CD4-positive, CD25-positive, alpha-beta regulatory T cell (primary cell): ENCODE measurements at places on chromosomes 5 and 9.

DNA sequence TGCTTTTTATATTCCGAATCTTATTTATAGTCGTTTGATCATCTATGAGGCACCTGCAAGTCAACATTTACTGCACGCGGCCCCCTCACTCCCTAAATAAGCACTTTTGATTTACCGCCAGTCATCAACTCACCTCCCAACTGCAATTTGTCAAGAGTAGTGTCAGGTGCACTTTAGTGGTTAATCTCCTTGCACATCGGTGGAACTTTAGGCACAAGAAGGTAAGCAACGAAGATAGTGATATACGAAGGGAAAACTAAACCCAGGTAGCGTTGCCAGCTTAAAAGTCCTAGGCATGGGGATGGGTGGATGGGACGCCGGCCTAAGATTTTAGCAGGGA lies 513 bp upstream of the RNF180 start:
- DNase-seq: no peak

DNA sequence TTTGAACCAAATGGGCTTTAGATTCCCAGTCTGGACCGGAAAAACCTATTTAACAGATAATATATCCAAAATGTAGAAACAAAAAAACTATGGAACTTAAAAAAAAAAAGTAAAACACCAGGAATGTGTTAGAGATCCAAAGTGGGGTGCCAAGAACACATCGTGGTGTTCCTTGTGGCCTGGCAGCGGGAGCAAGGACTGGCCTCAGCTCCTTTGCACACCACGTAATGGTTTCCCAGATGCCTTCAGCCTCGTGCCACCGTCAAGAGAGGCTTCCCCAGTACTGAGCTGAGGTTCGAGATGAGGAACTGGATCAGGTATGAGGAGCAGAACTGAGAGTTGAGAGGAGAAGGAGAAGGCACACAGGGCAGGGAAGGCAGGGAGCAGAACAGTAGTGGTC lies 3.5 kb downstream of the ASPN start:
- no peak for DNase-seq

DNA sequence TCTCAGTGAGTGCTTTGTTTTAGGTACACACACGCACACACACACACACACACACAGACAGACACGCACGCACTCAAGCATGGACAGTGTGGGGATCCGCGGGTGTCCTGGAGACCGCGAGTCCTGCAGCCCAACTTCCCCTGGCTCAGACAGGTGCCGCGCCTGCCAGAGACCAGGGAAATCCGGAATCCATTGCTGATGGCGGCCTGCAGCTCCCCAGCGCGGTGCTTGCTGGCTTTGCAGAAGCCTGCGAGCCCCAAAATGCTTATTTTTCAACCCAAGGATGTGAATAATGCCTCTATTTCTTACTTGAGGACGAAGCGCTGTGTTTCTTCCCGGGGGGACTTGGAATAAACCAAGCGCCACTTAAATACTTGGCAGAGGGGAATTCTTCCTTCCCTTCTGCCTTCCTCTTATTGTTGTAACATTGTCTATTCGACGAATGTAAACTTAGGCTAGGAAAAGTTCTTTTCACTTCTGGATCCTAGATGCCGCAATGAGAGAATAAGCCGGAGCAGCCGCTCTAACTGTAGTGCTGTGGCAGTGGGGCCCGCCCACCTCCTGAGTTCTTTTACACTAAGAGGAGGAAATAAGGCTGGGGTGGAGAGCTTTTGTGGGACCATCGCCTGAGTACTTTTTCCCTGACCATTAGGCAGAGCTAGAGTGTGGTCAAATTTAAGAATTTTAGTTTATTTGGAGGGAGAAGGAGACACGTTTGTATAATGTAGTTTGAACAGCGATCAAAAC lies 802 bp downstream of the ITGA2 start:
- no peak for DNase-seq

- DNase-seq: no peak
Measured at GRCh38 chr9:135791431-135792267, 89.7 kb downstream of the KCNT1 start.

- DNase-seq: no peak
Measured at GRCh38 chr5:173699966-173700365, 83.5 kb upstream of the BOD1 start.

GRCh38 chr5:130871346-130872086 lies 293.5 kb downstream of the HINT1 start:
- DNase-seq: peak; percentile 57

DNA sequence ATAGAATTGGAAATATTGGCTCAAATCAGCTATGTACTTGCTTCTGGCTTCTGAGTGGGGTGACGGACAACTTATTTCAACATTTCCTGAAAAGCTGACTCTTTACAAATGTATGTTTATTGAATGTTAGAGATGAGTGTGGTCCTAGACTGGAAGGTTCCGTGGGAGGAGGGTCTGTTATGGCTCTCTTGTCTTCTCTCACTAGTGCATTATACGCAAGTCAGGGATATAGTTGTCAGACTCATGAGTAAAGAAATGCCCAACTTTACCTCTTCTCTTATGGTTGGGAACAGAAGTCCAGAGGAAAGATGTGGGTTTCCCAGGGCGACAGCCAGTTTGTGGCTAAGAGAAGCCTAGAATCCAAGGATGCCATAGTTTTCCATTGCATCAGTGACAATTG lies 839.3 kb upstream of the WWC1 start:
- no peak for DNase-seq

- DNase-seq: no peak
Measured at GRCh38 chr5:130231786-130232185, 327.5 kb downstream of the CHSY3 start.

DNA sequence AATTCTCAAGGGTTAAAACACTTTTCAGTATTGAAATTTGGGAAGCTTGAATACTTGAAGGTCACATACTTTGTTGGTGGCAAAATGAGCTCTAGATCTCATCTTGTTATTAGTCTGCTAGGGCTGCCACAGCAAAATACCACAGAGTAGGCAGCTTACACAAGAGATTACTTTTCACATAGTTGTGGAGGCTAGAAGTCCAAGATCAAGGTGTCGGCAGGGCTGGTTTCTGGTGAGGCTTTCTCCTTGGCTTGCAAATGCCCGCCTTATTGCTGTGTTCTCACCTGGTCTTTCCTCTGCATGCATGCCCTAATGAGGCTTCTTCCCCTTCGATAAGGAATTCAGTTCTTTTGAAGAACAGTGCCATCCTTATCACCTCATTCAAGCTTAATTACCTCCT lies 270.8 kb upstream of the ANKRD55 start:
- no peak for DNase-seq

GRCh38 chr5:147748590-147748989 lies 33.9 kb downstream of the JAKMIP2 start:
- DNase-seq: no peak

DNA sequence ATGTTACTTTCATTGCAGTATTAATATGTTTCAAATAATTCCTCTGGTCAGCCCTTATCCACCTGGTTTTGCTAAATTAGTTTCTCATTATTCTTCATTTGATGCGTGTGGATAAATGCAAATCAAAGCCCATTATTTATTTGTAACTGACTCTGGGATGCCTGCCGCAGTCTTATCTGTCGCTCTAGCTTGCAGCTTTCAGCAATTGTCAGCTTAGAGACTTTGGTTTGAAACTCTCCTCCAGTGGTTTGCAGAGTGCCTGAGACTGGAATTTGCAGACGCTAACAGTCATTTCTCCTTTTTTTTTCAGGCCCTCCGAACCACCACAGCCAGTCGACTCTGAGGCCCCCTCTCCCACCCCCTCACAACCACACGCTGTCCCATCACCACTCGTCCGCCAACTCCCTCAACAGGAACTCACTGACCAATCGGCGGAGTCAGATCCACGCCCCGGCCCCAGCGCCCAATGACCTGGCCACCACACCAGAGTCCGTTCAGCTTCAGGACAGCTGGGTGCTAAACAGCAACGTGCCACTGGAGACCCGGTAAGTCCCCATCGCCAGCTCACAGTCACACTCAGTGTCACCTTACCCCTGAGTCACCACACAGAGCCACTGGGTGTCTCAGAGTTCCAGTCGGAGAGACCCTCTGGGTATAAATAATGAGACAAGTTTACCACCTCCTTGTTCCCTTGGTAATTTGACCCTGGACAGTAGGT lies 339.0 kb upstream of the WWC1 start:
- DNase-seq: no peak

DNA sequence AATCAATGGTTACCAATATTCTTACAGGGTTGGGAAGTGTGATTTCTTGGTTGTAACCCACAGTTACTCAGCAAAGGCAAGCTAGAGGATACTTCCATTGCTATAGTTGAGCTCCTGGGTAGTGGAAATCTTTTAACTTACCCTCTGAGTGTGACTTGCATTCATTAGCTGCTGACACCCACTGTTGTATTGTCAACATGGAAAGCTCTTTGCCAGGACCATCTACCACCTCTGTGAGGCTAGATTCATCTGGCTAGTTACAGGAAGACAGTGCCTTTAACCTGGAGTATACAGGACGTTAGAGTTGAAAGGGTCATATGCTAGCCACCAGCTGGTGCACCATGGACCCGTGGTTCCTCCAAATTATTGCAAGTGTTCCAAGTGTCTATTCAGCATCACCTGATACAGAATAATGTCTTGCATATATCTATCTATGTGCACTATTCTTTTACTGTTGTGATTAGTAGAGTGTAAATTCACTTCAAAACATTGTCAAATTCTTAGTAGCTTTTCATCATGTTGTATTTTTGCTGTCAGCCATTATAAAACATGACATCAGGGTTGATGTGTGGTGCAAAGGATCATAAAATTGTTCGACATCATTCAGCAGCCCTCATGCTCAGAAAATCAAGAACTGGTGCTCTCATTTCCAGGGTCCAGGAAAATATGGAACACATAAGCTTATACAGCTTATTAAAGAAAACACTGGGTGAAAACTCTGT lies 239.0 kb downstream of the PJA2 start:
- no peak for DNase-seq

DNA sequence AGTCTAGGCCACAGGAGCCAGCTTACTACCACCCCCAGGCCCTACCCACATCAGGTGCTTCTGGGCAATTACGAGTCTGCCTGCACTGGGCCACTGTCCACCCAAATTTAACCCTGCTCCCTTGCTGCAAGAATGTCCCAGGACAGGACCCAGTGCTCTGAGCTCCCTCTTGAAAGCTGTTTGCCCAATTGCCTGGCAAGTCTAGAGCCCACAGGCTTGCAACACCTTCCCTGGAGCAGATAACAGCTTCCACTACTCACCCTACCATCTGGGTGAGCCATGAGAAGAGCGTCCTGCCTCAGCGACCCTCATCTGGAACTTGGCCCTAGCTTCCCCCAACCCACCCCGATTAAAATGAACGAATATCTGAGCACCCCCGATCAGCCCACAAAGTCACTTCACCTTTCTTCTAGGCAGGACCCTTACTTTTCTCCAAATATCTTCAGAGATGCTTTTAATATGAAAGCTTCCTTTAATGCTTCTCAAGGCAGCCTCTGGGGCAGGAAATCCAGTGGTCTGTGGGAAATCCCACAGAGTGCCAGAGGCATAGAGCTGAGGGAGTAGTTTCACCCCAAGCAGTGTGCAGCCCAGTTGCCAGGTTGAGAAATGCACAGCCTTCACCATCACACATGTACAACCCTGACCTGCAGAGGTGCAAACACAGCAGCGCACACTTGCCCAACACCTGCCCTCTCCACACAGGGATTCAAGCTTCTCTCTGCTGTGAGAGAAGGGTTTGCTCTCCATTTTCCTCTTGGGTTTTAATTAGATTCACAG lies 10.6 kb downstream of the ACSL6 start:
- peak; percentile 41 for DNase-seq

DNA sequence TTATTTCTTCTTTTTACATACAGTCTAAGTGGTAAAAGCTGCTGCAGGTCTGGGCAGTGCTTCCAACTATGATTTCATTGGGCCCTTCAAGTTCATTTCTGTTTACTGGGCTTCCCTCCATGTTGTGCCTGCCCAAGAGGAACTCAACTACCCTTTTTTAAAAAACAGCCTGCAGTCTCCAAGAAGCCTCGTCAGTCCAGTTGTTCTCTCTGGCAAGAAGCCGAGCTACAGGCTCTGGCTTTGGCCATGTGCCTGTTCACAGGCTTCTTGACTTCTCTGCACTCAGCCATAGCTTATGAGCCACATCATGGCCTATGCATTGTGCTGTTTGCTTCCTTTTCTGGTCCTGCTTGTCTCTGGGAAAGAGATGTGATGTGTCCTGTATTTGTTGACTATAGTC lies 119.7 kb upstream of the PJA2 start:
- DNase-seq: no peak

DNA sequence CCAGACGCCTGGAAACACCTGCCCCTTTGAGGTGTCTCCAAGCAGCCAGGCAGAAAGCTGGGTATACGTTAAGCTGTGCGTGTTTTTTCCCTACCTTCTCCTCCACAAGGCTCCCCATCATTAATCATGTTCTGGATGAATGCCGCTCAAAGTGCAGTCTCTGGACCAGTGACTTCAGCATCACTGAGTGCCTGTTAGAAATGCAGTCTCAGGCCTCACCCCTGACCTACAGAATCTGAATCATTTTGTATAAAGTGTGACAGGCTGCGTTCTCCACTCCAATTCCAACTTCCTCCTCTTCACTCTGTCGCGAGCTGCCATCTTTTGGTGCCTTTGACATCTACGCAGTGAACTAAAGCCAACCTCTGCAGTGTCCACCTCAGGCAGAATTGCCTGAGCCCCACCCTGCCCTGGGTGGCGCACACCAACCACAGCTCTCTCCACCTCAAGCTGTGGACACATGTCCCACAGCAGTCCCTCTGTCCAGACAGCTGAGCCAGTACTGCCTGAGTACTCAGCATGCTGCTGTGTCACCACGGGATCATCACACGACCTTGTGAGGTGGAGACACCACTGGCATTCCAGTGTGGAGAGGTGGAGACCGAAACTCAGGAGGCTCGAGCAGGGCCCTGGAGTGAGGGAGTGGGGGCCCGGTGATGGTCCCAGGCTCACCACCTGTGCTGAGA lies 14.2 kb downstream of the PTPN3 start:
- DNase-seq: no peak

DNA sequence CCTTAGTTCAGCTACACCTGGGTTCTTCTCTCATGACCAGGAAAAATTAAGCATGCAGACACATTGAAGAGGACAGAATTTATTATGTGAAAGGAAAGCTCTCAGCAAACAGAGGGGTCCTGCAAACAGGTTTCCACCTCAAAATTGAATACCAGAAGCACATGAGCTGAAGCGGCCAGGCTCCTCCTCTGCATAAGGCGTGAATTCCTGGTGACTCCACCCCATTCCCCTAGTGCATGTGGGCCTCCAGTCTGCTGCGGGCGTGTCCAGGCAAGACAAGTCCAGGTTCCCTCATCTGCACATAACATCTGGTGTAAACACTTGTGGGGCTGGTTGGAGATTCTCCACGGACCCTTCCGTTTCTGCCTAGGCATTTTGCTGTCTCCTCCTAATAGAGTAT lies 1156.4 kb downstream of the FOXD4L5 start:
- no peak for DNase-seq

GRCh38 chr9:90442723-90443122 lies 199.9 kb downstream of the DIRAS2 start:
- no peak for DNase-seq
